ENCODE measurements at places on chromosomes 2 and 18.

- DNase-seq: no peak
These were observed 17.7 kb upstream of the SP3 start for GRCh38 chr2:173982918-173983317.

- DNase-seq: no peak
These were observed 573.2 kb downstream of the ZEB2 start for GRCh38 chr2:143946436-143947391.

DNA sequence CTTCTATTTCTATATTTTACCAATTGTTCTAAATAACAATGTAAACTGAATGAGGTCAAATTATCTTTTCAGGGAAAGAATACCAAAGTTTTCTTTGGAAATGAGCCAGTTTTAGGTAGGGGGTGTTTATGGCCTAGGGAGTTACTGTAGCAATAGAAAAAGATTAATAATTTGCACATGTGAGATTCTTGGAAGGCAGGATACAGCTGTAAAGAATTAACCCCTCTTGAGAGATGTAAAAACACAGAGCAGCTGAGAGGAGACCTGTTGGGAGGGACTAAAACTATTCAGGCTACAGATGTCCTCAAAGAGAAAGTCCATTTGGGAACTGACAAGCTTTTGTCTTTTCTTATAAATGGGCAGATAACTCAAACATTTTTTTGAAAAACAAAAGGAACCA lies 182.2 kb downstream of the FIGN start:
- DNase-seq: no peak

GRCh38 chr2:190060626-190061025 lies 1.9 kb downstream of the MSTN start:
- DNase-seq: no peak

- DNase-seq: peak; percentile 71
These were observed 69.5 kb downstream of the ANTXR1 start for GRCh38 chr2:69082430-69082997.

- DNase-seq: no peak
These were observed at the start of gene CDK15 for GRCh38 chr2:201806442-201807170. Gene CDK15 (plus strand): TSS chr2:201806537. CDS start chr2:201806665, 128 bp downstream.
